Activated CD4-positive, alpha-beta T cell treated with anti-CD3 and anti-CD28 coated beads, Interleukin-2, amount 50 U/mL, for 4 hours (primary cell): ENCODE measurements at places on chromosomes 7 and 10.

GRCh38 chr10:18879284-18879683 lies 169.3 kb upstream of the MALRD1 start:
- no peak for DNase-seq

DNA sequence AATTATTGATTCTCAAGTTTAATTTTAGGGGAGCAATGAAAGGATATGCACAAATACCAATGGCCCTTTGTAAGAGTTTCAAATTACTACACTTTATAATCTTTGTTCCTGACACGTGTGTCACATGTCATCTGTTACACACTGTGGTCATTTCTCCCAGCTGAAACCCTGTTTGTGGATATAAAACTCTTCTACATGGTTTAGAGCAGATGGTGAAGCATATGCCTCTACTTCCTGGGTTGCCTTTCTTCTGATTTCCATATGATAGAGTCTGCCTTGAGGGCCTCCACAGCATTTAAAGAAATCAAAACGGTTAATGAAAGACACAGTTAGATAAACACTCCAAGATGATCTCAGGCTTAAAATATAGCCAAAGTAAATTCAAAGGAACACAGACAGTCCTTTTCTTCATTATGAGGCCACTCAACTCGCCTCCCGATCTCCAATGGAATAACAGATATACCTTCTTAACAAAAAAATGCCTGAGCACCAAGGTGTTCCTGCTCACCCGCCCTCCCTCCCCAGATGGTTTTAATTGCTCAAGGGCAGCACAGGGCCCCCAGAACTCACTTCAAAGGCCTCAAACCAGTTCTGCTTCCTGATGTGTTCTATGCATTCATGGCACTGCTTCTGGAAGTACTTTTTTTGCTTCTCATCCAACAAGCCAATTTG lies 75.0 kb downstream of the CPVL start:
- no peak for DNase-seq

DNA sequence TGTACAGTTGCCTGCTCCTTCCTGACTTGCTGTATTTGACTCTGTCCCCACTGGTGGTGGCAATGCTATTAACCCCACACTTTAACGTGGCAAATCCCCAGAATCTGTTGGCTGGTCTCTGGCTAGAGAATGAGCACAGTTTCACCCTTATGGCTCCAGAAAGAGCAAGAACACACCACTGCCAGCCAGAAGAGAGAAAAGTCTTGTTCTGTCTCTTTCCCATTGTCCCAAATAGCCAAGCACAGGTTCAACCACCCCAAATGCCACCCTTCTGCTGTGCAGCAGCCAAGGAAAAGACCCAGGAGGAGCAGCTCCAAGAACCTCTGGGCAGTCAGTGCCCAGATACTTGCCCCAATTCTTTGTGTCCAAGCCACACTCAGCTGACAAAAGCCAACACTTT lies 11.3 kb downstream of the SLC16A9 start:
- no peak for DNase-seq

- no peak for DNase-seq
Measured at GRCh38 chr7:37349979-37350590, 98.6 kb downstream of the ELMO1 start.

DNA sequence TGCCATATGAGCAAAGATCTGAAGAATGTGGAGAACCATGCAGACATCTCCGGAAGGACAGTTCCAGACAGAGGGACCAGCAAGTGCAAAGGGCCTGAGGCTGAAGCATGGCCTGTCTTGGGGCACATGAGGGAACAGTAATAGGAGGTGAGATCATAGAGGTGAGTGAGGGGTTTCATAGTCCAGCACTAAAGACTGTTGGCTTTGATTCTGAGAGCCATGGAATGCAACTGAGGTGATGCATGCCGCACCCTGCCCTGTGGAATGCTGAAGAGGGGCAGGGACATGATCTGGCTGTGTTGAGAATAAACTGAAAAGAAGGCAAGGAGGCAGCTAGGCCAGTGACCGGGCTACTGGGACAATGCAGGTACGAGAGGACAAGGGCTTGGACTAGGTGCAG lies 253.1 kb upstream of the KLF14 start:
- no peak for DNase-seq

DNA sequence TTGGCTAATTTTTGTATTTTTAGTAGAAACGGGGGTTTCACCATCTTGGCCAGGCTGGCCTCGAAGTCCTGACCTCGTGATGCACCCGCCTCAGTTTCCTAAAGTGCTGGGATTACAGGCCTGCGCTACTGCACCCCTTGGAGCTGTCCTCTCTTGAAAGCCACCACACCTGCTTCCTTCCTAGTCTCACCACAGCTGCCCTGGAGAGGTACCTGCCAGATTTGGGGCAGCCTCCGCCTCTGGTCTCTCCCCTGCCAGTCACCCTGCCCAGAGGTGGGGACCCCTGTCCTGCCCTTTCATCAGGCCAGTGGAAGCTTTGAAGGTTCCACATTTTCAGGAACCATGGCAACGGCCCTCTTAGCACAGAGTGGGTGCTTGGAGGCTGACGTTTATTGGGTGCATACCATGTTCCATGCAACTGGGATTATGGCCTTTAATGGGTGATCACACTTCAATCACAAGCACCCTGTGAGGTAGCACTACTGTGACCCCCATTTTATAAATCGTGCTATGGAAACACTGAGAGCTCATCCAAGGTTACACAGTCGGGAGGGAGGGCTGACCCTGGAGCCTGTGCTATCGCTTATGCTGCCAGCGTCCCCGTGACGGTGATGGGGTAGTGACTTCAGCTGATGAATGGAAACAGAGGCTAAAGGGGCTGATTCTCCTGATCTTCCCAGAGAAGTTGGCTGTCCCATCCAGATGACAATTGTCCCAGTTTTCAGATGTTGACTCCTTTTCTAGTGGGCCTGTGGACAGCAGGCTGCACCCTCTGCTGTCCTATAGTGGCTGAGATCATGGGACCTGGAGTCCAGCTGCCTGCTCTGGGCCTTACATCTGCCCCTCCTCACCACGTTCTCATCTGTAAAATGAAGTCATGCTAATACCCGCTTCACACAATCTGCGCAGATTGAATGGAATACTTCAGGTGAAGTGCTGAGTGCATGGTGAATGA lies 11.5 kb upstream of the FGFR2 start:
- DNase-seq: no peak

- no peak for DNase-seq
Measured at GRCh38 chr10:110919971-110920881, 822 bp downstream of the SHOC2 start.

DNA sequence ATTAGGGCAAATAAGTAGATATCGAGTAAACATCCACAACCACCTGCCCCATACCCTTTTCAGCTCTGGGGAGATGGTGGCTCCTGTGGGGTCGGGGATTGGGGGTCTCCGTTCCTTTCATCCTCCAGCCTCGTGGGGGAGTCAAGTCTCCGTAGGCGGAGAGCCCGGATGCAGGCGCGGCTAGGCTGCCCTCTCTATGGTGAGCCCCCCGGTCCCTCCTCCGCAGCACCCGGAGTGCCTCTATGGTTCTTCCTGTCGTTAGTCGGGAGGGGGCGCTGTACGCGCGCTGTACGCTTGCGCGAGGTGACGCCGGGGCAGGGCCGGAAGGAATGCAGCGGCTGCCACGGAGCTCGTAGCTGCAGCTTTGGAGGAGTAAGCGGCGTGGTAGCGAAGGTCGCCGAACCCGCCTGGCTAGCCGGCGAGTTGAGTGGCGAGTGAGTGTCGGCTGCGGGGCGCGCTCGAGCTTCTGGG lies 14.8 kb upstream of the MMD2 start:
- peak; percentile 88 for DNase-seq

- DNase-seq: peak; percentile 57
Measured at GRCh38 chr10:104333032-104333727, 5.1 kb downstream of the ITPRIP start.

DNA sequence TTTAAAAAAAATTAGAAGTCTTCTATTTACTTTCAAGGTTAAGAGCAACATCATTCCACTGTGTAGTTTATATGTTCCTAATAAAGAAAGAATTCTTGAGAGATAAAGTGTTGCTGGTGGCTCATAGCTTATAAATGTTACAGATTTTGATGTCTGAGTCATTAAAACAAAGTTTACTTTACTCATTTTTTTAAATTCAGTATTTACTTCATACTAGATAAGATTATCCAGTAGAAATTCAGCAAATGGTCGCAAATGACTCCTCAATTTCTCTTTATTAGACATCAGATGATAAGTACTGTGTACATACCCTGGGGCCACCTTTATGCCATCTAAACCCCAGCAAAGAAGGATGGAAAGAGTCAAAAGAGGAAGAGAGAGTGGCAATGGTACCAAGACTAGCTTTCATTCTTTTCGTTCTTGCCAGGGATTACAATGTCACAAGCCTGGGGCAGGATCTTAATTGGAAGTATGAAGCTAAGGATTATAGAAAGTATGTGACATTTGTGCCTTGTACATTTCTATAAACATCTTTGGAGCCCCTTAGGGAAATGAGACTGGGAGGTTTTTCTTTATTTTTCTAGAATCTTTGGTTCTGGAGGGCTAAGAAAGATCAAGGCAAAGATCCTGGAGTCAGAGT lies 206.1 kb downstream of the CHRM2 start:
- no peak for DNase-seq

GRCh38 chr7:148624735-148625134 lies 34.2 kb downstream of the C7orf33 start:
- no peak for DNase-seq

- DNase-seq: no peak
Measured at GRCh38 chr10:120508393-120508792, 51.4 kb downstream of the PLPP4 start.

DNA sequence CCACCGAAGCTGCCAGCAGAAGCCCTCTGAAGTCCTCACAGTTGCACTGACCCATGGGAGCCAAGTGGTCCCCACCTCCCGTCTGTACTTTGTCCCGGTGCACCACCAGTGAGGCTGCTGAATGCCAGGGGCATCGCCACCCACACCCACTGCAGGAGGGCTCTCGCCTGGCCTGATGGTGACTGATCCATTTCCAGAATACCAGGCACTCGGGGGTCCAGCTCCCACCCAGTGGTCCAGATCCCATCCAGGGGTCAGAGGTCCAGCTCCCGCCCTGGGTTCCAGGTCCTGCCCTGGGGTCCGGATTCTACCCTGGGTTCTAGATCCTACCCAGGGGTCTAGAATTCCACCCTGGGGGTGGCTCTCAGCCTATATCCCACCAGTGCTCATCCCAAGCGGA lies 9.1 kb upstream of the JAKMIP3 start:
- no peak for DNase-seq

GRCh38 chr10:23448323-23448722 lies 9.4 kb downstream of the OTUD1 start:
- no peak for DNase-seq

DNA sequence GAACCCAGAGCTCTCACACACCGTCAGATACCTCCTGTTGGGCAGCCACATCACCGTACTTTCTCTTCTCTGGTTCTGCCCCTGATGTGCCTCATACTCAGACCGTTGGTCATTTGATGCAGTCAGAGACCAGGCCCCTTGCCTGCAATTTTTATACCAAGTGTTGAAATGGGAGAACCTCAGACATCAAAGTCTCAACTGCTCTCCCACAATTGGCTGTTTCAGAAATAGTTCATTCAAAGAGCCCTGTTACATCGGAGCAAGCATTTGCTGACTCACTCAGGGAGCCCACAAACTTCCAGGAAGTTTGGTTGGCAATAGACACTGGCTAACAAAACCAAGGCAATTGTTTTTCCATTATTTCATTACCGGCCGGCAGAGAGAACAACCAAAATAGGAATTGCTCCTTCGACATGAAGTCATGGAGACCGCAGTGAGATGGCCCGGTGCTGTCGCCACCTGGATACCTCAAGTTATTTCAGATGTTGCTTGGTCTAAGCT lies 33.5 kb upstream of the ADAM12 start:
- DNase-seq: no peak

- no peak for DNase-seq
Measured at GRCh38 chr10:1611936-1612550, 125.3 kb downstream of the ADARB2 start.

DNA sequence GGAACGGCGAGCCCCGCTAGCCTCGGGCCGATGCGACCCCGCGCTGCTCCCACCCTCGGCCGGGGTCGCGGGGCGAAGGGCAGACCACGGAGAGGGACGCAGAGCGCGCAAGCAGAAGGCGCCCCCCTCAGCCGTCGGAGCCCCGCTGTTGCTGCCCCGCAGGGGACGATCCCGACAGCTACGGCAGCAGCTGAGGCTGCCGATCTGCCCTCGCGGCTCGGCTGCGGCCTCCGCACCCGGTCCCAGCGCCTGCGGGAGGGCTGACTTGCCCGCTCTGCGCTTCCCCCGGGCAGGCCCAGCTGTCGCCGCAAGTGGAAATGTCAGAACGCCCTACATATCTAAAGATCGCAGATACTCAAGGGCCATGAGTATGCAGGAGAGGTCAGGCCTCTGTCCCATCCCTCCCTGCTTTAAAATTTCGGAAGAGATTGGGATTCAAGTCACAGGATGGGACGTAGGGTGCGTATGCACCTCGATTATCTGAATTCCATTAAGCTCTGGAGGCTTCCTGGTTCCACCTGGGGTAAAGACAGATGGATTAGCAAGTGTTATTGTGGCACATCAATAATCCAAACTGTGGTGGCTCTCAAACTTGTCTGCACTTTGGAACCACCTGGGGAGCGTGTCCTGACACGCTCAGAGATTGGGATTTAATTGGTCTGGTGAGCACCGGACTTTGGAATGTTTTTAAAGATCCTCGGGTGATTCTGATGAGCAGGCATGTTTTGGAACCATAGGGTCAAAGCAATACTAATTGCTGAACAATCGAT lies at the start of gene CRPPA:
Gene CRPPA, minus strand, starts transcription at position 206 of the 770 bp plus-strand sequence. CDS start 216 bp downstream, outside the sequence.
- peak; percentile 17 for DNase-seq

GRCh38 chr7:57403601-57404342 lies 46.2 kb upstream of the ZNF716 start:
- DNase-seq: no peak

GRCh38 chr7:134632937-134633540 lies 13.6 kb upstream of the BPGM start:
- peak; percentile 20 for DNase-seq

GRCh38 chr7:14754631-14755030 lies 147.9 kb downstream of the DGKB start:
- no peak for DNase-seq

- DNase-seq: no peak
Measured at GRCh38 chr7:151854720-151855071, 22.2 kb downstream of the PRKAG2 start.

DNA sequence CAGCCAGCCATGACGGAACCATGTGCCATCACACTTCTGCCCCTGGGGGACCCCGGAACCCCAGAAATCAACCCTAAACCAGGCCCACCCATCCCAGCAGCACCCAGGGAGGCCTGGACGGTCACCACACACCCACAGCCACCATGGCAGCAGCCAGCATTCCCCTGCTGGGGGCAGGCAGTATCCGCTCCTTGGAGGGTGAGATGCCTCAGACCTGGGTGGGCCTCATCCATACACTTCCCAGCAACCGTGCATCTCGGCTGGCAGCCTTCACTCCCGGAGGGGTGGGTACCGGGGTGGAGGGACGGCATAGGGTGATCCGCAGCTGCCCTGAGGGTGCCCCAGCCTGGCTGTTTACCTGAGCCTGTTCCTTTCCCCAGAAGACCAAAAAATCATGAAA lies 69.1 kb upstream of the FAM20C start:
- no peak for DNase-seq

GRCh38 chr10:77016278-77016815 lies 621.3 kb downstream of the KCNMA1 start:
- no peak for DNase-seq
